ENCODE measurements at places on chromosomes 3 and 15.
A peak's percentile ranks its signal among the peaks of the same experiment; 100 is the strongest.

DNA sequence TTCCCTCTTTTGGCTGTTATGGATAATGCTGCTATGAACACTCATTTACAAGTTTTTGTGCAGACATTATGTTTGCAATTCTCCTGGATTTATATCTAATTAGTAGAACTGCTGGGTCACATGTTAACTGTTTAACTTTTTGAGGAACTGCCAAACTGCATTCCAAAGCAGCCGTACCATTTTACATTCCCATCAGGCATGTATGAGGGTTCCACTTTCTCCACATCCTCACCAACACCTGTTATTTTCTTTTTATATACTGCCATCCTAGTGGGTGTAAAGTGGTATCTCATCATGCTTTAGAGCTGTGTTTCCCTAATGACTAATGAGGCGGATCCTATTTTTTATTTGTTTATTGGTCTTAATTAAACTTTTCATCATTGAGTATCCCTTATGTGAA, 9.2 kb downstream of the KPNA4 start:
- no peak for DNase-seq

GRCh38 chr3:186990878-186991308, 60.6 kb downstream of the ST6GAL1 start:
- no peak for DNase-seq

GRCh38 chr3:127790882-127791183, 31.5 kb downstream of the MGLL start:
- DNase-seq: no peak

DNA sequence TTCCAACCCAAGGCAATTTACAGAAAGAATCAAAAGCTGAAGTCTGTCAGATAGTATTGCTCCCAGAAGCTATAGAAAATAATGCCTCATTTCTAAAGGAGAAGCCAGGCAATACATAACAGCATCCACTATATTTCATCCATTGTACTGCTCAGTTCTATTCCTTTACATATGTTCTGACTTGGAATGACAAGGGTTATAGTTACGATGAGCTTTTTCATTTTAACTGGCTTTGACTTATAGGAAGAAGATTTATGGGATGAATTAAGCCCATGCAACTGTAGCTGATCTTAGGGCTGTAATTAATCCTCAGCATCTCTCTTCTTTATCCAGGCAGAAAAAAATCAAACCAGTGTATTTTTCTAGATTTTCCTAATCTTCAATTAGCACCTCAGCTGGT, 676.3 kb upstream of the CCDC54 start:
- DNase-seq: no peak

DNA sequence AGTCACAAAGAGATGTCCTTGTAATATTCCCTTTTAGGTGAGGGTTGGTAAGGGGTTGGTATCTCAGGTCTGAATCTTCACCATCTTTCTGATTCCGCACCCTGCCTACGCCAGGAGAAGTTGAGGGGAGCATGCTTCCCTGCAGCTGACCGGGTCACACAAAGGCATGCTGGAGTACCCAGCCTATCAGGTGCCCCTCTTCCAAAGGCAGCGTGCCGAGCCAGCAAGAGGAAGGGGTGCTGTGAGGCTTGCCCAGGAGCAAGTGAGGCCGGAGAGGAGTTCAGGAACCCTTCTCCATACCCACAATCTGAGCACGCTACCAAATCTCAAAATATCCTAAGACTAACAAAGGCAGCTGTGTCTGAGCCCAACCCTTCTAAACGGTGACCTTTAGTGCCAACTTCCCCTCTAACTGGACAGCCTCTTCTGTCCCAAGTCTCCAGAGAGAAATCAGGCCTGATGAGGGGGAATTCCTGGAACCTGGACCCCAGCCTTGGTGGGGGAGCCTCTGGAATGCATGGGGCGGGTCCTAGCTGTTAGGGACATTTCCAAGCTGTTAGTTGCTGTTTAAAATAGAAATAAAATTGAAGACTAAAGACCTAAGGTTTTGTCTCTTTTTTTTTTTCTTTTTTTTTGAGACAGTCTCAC, 19.8 kb downstream of the TYRO3 start:
- no peak for DNase-seq

GRCh38 chr15:66942649-66943390, 122.6 kb upstream of the SMAD3 start:
- no peak for DNase-seq

GRCh38 chr3:100001526-100002270, 112.6 kb downstream of the FILIP1L start:
- no peak for DNase-seq

GRCh38 chr3:133987948-133988484, 41.7 kb downstream of the SLCO2A1 start:
- DNase-seq: no peak

GRCh38 chr3:39108200-39108710, 775 bp downstream of the TTC21A start:
- DNase-seq: no peak

- DNase-seq: no peak
Observed at GRCh38 chr15:65558336-65558735, 28.1 kb downstream of the HACD3 start.

- DNase-seq: no peak
Observed at GRCh38 chr3:58495101-58495500, 3.2 kb downstream of the KCTD6 start.

DNA sequence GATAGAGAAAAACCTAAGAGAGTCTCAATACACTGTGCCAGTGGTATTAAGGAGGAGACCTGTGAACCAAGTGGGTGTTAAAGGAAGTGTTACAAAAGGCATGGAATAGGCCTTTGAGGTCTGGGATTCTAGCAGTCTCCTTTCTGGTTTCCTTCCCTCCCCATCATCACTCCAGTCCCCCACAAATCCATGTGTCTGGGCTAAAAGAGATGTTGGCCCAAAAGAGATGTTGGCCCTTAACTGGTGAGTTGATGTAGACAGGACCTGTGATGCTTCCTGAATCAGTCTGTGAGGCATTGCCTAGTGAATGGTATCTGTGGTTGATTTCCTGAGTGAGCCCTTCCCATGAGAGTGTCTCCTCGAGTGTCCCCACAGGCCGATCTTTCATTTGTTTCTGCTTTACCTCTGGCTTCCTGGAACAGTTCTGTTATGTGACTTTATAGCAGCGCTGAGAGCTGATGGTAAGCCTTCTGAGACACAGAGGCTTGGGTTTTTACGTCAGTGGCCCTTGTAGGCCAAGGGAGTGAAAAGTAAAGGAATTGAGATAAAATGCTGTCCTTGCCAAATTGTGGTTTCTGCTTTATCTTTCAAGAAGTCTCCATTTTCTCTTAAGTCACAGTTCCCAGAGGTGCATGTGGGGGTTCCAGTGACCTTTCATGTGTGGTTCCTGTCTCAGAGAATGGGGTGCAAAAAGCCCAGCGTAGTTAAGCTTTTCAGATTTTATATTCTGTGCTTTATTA, 87.8 kb downstream of the KLHL25 start:
- no peak for DNase-seq

DNA sequence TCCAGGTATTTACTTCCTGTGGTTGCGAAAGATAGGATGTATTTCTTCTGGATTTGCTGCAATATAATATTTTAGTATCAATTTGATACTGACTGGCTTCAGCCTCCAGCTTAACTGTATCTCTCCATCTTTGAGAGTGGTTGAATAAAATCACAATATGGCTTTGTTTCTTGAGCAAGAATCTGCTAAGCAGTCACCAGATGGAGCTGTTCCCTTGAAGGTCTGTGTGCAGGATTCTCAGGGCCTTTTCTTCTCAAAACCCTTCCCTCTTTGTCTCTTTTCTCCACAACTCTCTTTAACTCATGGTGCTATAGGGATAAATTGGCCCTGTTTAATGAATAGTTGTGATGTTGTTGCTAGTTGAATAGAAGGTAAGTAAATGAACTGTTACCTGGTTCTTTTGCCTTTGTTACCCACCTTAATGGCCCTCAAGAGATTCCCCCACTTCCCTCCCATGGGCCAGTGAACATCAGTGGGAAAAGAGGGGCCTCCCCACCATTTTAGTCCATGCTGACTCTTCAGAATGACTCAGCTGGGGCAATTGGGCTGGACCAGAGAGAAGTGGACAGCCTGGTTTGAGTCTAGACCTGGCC, 34.8 kb upstream of the RAB6B start:
- DNase-seq: peak; percentile 50

DNA sequence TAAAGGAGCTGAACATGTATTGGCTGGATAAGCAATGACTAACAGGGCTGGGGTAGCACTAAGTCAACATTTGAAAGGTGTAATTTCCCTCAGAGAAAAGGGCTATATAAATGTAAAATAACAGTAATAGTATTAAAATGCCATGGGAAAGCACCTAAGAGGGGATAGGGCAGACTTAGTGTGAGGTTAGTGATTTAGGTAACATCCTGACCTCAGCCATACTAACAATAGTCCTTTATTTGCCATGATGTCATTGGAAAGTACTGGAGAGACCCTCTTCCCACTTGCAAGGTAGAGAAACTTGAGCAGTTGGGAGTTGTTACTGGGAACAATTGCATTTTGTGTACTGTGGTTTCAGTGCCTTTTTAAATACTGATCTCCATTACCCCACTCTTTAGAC, 103.4 kb downstream of the LSAMP start:
- no peak for DNase-seq

Measured in NCI-H1436 (cell line).